Hematopoietic multipotent progenitor cell treated with erythropoietin and hydrocortisone succinate and interleukin-3 and kit ligand, for 8 days (in vitro differentiated cells): ENCODE measurements at places on chromosomes 3 and 15.

- no peak for DNase-seq
Measured at GRCh38 chr3:114770874-114771273, 376.2 kb downstream of the ZBTB20 start.

DNA sequence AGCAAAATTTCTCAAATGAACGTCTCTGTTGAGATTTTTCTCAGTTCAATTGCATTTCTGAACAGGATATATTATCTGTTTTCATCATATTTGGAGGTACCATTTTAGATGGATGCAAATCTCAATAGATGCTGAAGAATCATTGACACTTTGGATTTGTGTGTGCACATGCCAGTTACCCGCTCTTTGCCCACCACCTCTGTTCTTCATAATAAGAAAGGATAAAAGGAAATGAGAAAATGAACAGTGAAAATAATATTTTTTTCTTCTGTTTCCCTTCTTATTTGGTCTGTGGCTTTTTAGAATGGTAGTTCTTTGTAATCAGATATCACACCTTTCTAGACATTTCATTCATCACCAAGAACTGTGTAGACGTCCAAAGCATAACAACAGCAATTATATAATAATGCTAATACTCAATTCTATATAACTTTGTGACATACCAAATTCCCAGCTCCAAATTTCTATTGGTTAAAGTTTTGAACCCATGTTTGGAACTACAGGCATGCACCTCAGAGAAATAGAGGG lies 256.7 kb upstream of the SATB1 start:
- no peak for DNase-seq

GRCh38 chr3:48475188-48475587 lies 28.7 kb downstream of the ATRIP start:
- DNase-seq = no peak

DNA sequence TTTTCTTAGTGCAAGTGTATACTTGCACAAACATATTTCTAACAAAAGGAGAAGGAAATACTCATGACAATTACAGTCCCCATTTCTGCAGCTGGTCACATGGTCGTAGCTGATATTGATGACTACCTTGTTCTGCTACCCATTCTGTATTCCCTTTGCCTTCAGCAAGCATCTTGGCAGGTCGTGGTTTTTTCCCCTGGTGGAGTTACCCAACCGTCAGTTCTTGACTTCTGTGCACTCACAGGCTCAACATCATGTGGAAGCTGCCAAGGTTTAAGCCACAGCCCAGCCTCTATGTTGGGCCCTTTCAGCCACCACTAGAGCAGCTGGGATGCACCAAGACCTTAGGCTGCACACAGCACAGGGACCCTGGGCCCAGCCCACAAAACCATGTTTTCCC lies 56.1 kb downstream of the VGLL3 start:
- DNase-seq = no peak

DNA sequence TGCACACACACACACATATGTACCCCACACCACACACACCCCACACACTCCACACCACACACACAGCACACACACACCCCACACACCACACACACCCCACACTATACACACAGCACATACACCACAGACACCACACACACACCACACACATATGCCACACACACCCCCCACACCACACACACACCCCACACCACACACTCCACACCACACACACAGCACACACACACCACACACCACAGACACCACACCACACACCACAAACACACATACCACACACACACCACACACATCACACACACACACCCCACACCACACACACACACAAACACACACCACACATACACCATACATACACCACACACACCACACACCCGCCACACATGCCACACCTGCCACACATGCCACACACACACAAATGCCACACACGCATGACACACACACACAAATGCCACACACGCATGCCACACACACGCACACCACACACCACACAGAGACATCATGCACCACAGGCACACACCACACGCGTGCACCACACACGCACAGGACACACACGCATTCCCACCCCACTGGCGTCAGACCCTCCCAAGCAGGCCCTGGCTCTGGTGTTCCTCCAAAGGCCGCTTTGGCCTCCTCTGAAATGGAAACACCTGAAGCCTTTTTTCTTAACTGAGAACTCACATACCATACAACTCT lies 15.7 kb downstream of the CHST13 start:
- no peak for DNase-seq

DNA sequence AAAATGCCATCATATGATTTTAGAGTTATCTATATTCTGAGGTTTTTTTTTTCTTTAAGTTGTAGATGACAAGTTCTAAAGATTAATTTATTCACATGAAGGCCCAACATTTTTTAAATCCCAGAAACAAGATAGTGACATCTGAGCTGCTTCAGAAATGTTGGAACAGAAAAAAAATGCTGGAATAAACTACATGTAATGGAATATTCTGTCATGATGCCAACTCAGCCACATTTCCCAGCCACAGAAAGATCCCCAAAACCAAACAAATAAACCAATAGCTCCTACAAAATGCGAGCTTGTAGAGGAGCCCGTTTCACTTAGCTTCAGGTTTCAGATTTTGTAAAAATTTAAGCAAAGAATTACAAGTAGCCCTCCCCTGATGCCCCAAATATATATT lies 111.0 kb upstream of the MYO5C start:
- no peak for DNase-seq

DNA sequence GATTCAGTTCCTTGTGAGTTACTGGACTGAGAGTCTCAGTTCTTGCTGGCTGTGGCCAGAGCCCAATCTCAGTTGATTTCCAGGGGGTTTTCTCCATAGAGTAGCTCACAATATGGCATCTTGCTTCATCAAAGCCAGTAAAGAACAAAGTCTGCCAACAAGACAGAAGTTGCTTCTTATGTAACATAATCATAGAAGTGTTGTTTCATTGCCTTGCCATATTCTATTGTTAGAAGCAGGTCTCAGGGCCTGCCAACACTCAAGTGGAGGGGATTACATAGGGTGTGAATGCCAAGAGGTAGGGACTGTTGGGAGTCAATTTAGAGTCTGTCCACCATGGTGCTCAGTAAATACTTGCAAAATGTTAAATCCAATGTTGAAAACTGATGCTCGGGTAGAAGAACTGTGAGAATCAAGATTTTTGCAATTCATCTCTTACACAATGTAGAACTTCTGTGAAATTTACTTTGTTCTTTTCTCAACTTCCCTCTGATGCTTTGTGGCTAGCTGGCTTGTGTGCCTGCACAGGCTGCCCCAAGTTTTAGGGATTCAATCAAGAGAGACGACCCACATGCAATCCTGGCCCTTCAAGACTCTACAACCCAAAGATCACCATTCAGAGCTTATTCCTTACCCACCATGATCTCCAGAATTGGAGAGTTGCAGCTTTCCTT lies 13.3 kb upstream of the PXYLP1 start:
- no peak for DNase-seq

GRCh38 chr15:32730677-32731654 lies 13.2 kb downstream of the GREM1 start:
- DNase-seq = peak; percentile 65

- DNase-seq = no peak
Measured at GRCh38 chr3:21795152-21795837, 44.3 kb upstream of the ZNF385D start.

DNA sequence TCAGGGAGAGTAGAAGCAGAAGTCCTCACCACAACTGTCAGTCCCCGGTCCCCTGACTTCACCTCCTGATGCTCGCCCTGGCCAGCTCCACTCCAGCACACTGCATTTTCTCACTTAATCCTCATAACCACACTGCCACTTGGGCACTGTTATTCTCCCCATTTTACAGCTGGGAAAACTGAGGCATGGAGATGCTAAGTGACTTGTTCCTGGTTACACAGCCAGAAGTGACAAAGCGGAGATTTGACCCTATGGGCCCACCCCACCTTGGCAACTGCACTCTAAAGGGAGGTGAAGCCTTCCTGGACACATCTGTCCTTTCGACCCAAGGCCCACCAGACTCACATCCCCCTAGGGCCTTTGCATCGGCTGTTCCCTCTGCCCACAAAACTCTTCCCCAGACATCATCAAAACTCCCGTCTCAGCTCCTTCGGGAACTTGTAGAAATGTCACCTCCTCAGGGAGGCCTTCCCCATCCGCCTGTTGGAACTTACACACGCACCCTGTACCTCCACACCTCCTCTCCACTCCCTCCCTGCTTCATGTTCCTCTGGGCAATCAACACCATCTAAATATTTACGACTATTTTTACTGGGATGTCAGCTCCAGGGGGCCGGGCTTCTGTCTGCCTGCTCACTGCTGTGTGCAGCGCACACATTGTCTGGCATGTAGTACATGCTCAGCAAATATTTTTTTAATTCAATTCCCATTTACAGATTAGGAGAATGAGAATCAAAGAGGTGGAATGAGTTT lies 3.1 kb downstream of the GRIP2 start:
- no peak for DNase-seq

GRCh38 chr3:187831125-187832051 lies 86.1 kb upstream of the BCL6 start:
- no peak for DNase-seq

- peak; percentile 93 for DNase-seq
Measured at GRCh38 chr3:57598765-57599360, 1.7 kb upstream of the ARF4 start.

GRCh38 chr3:131922356-131922755 lies 112.5 kb downstream of the CPNE4 start:
- DNase-seq = no peak

DNA sequence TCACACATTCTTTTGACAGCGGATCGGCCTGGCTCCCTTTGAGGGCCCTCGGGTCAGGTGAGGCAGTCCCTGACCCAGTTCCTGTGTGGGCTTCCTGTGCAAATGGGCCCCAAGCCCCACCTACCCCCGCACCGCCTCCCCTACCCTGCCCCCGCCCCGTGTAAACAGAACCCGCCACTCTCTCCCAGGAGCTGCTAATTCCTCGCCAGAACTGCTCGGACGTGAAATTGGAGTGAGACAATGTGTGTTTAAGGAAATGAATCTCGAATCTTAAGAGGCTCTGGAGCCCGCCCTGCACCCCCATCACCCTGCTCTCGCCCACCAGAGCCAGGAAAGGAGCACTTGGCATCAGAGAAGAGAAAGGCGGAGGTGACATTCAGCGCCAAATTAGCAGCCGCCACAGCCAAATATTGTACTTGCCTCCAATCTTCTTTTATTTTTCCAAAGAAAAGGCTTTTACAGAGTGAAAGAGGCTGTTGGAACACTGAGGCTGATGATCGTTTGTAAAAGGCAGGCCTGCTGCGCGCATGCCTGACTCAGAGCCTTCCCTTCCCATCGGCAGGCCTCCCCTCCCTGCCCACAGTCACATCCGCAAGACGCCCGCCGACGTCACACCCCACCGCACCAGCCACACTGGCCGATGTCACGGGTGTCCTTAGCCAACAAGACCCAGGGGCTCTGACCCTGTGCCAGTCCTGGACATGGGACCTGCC lies 53.1 kb downstream of the CACNA2D2 start:
- DNase-seq = no peak

DNA sequence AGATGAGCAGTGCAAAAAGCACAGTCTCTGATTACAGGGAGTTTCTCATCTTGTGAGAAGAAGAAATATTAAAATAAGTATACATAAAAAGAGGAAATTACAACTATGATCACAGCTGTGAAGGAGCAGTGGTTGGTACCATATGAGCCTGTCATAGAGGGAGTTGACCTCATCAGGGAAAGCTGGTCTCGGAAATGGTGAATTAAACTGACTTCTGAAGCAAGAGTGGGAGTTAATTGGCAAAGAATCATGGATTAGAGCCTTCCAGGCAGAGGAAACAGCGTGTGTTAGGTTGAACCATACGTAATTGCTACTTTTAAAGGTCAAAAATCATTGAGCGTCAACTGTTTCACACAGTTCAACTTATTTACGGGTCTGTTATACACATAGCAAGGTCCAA lies 539.1 kb downstream of the EDEM1 start:
- DNase-seq = no peak

- no peak for DNase-seq
Measured at GRCh38 chr3:69542805-69543429, 157.0 kb upstream of the FRMD4B start.

- peak; percentile 78 for DNase-seq
Measured at GRCh38 chr3:172643506-172644179, 67.2 kb downstream of the NCEH1 start.

GRCh38 chr3:45657853-45658252 lies 31.3 kb upstream of the SACM1L start:
- DNase-seq = no peak

DNA sequence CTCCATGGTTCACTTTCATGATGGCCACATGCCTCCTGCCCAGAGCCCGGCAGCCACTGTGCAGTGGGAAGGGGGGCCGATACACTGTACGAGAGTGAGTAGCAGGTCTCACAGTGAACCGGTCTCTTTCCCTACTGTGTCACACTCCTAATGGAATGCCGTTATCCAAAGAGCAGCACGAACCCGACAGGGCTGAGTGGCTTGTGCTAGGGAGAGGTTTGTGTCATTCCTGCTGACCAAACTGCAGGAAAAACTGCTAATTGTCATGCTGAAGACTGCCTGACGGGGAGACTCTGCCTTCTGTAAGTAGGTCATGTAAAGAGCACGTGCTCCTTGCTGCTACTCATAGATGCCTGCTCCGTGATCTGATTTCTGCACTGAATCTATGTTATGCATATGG lies 105.1 kb downstream of the ARPP21 start:
- no peak for DNase-seq

GRCh38 chr3:44252332-44252959 lies 10.8 kb downstream of the TOPAZ1 start:
- no peak for DNase-seq

DNA sequence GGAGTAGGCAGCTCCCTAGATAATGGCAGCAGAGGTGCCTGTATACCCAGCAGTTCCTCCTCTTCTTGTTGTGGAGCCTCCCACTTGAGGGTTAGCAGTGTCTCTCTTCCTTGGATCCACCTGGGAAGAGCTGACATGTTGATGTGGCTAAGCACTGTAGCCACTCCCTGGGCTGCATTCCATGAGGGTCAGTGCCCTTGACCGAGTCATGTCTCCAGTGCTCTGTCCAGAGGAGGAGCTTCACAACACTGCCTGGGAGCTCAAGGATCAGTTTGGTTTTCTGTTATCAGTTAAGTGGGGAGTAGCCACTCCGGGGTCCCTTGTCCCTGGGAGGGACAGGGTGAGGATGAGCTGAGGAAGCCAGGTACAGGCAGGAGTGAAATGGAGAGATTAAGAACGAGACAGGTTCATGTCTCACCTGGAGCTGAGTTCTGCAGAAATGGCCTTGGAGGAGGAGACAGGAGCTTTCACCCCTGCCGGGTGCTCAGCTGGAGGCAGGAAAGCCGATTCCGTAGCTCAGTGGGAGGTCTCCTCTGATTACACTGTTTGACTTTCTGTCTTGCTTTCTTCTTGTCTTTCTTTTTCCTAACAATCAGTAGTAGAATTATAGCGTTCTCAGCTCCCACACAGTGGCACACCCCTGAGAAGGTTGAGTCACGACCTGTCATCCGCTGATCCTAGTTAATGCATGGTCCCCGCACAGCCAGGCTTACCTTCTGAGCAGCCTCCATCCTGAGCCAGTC lies 57.9 kb upstream of the SEC22A start:
- no peak for DNase-seq
